ENCODE measurements at places on chromosomes 11 and 22.

DNA sequence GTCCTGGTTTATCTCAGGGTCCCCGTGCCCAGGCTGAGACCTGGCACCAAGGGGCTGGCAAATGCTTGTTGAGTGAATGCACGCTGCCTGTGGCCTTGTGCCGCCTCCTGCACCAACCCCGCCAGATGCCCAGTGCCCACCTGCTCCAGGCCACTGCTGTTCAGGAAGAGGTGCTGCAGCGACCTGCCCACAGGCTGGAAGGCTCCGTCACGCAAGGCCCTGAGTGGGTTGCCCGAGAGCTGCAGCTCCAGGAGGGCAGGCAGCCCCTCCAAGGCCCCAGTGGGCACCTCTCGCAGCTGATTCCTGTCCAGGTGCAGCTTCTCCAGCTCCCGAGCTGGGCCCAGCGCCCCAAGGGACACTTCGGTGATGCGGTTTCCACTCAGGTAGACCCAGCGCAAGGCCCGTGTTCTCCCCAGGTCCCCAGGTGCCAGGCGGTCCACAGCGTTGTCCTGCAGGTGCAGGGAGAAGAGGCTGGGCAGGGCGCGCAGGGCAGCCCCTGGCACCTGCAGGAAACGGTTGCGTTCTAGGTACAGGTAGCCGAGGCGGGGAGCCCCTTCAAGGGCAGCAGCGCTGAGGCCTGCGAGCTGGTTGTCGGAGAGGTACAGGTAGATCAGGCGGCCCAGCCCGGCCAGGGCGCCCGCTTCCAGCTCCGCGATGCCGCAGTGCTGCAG is 3.6 kb downstream of the CHADL start:
- no peak for DNase-seq

DNA sequence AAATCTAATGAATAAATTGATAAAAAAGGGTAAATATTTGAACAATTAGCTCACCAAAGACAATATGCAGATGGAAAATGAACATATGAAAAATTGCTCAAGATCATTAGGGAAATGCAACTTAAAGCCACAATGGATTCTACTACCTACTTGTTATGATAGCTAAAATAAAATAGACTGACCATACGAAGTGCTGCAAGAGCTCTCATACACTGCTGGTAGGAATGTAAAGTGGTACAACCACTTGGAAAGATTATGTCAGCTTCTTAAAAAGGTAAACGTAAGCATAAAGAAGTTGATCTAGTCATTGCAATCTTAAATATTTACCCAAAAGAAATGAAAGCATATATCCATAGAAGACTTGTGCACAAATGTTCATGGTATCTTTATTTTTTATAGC is 504.2 kb upstream of the ARHGAP42 start:
- no peak for DNase-seq

- no peak for DNase-seq
These were observed 16.8 kb downstream of the PPIL2 start for GRCh38 chr22:21682385-21683175.

- DNase-seq: no peak
These were observed 2.9 kb downstream of the BIRC3 start for GRCh38 chr11:102320188-102320587.

Measured in fibroblast of skin of right quadriceps (primary cell).